ENCODE measurements at places on chromosomes 2 and 18.
A peak's percentile ranks its signal among the peaks of the same experiment; 100 is the strongest.

DNA sequence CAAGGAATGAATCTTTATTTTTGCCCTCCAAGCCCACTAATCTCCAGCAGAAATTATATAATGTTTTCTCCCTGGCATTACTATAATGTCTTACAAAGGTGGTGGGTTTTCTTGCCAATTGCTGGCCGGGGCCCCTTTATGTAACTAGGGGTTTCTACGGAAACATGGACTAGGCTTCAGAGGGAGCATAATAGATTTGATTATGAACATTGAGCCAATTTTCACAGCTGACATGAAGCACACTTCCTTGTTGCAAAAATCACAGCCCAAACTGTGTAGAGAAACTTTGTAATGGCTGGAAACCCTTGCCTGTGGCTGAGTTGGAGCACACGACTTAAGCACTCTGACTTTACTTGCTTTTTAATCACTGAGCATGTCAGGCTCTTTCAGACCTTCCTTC, 3.8 kb upstream of the CYRIA start:
- no peak for DNase-seq

GRCh38 chr18:23386317-23386716, 66.8 kb upstream of the RIOK3 start:
- DNase-seq: no peak

DNA sequence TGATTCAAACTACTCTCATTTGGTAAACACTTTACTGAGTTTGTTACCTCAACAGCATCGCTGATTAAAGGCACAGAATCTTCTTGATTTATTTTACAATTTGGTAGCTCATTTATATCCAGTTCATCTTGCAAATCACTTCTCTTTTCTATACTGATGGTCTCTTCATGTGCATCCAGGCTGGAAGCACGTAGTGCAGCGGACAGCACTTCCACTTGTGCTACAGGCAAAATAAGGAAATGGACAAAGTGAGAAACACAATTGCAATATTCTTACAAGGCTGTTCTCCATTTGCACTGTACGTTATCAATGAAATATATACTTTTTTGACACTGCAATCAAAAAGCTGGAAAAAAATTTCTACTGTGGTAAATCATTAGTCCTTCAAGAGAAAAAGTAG, 51.0 kb downstream of the PPP4R1 start:
- DNase-seq: no peak

DNA sequence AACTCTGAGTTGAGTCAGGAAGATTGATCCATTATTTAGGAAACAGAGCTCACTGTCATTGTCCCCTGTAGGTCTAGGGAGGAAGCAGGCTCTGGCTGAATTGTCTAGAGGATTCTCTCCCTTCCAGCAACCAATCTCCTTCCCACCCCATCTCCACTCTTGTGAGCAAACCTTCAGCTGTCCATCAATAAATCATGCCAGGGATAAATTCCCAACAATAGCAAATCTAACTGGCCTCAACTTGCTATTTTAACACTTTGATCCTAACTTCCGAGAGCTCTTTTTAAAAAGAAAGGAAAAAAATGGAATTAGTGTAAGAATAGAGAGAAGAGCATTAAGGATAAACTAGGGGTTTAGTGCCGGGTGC, 53.5 kb downstream of the ATP8B1 start:
- no peak for DNase-seq

- DNase-seq: peak; percentile 38
Observed at GRCh38 chr2:218781691-218782527, at the start of gene CYP27A1. CYP27A1 (plus strand) TSS chr2:218782147; CDS start chr2:218782183, 36 bp downstream.

Data from endothelial cell (in vitro differentiated cells).